Daoy (cell line): ENCODE measurements at places on chromosomes 4 and X. TPM values are rescaled to one million over a fixed set of nuclear protein-coding genes. Genes with fewer than 3 reads are reported as not detected.

- peak; percentile 70 for DNase-seq
Measured at GRCh38 chr4:8353912-8354453, 84.4 kb downstream of the HTRA3 start.

- DNase-seq: no peak
Measured at GRCh38 chrX:1378306-1378759, 13.6 kb downstream of the SLC25A6 start.

DNA sequence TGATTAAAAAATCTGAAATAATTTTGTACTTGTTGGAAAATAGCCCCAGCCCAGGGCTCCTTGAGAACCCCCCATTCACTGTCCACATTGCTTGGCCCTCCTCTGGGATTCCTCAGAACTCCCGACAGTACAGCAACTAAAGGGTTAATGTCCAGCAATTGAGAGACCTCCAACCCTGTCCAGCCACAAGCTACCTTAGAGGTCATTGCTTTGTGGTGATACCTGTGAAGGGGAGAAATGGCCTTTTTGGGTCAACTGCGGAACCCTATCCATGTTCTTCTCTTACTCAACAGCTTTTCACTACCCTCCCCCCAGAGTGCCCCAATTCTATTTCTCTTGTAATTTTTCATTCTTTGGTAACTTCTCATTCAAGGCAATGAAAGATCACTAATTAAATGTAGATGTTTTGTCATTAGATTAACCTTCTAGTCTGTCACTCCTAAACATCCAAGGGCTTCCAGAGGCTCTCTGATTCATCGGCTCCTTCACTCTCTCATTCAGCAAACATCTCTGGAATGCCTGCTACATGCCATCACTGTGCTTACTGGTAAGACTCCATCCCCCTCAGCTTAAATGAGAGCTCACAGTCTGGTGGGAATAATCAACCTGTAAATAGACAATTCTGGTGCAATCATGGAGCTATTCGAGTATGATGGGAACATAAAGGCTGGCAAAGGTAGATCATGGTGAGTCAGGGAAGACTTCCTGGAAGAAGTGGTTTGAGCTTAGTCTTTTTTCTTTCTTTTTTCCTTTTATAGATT is 241.4 kb upstream of the PGRMC2 start:
- DNase-seq: peak; percentile 78

- peak; percentile 50 for DNase-seq
Measured at GRCh38 chr4:5460106-5460801, 248.1 kb downstream of the EVC2 start.

DNA sequence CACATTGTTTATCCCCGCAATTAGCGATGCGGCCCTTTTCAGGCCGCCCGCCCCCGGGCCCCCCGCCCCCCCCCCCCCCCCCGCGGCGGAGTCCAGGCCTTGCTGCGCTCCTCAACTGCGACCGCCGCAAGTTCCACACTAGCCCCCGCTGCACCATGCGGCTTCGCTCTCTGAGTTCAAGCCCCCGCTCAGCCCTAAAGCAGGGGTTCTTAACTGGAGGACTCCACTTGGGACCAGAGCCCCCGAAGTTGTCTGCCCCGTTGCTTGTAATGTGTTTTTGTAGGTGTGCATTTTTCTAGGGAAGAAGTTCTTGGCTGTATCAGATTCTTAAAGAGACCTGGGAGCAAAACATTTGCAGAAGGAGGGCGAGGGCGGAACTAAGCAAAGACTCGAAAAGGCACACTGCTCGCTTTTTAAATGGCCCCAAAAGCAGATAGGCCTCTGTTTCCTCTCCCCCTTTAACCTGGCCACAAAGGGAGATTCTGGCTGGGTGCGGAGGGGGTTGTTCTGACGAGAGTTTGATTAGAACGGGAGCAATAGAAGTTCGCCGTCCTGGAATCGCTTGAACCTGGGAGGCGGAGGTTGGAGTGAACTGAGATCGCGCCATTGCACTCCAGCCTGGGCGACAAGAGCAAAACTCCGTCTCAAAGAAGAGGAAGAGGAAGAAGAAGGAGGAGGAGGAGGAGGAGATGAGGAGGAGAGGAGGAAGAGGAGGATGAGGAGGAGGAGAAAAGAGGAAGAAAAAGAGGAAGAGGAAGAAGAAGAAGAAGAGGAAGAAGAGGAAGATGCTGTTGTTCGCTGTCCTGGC is 2.3 kb upstream of the MSX1 start:
- no peak for DNase-seq

- DNase-seq: no peak
Measured at GRCh38 chrX:153407736-153408135, 3.5 kb upstream of the ZFP92 start.

- peak; percentile 4 for DNase-seq
Measured at GRCh38 chr4:102438396-102439235, 62.5 kb upstream of the NFKB1 start.

GRCh38 chrX:152165033-152165743 is 26.8 kb upstream of the MAGEA10 start:
- DNase-seq: no peak

GRCh38 chr4:144782345-144782744 is 136.4 kb downstream of the HHIP start:
- DNase-seq: peak; percentile 25

DNA sequence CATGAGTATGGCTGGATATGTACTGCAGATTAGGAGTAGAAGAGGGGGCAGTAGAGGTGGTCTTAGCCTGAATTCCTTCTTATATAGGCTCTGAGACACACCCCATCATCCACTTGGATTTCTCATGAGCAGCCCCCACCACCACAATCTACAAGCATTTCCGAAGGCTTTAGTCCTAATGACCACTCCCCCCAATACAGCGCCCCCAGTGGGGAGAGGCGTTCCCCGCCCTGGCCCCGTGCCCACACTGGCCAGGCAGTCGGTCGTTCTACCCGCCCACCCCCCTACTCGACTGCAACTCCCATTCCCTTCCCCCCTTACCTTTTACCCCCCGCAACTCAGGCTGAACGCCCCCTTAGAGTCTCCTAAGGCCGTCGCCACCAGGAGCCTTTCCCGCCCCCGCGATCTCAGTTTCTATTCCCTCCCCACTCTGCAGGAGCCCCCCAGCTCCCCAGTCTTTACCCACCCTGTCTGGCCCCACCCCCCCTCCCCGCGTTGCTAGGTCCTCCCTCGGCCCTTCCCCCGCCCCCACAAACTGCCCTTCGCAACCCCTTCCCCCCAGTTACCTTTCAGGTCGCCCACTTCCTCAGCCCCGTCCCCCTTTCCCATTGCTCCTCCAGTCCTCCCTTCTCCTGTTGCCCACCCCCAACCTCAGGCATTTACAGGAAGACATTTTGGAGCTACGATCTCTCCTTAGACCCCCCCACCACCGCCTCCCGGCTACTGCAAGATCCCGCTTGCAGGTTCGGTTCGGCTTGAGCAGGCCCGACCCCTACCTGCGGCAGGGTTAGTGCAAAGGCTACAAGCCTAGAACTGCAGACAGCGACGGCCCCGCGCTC is 468 bp downstream of the ZMYM3 start:
- DNase-seq: peak; percentile 43

- DNase-seq: no peak
Measured at GRCh38 chr4:18938343-18939099, 917.0 kb upstream of the LCORL start.

DNA sequence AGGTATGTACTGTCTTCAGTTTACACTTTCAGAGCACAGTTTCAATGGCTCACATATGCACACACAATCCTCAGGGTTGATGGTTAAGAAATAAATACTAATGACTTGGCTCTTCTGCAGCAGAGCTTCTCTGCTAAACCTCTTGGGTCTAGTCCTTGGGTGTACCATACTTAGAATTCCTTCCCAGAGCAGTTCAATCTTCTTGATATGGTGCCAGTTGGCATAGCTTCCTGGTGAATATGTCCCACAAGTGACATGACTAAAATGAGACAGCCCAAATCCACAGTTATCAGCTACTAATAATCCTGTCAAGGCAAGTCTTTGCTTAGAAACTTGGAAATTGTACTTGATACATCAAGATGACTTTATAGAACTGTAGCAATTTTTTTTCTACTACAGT is 654.4 kb downstream of the IQCM start:
- no peak for DNase-seq

DNA sequence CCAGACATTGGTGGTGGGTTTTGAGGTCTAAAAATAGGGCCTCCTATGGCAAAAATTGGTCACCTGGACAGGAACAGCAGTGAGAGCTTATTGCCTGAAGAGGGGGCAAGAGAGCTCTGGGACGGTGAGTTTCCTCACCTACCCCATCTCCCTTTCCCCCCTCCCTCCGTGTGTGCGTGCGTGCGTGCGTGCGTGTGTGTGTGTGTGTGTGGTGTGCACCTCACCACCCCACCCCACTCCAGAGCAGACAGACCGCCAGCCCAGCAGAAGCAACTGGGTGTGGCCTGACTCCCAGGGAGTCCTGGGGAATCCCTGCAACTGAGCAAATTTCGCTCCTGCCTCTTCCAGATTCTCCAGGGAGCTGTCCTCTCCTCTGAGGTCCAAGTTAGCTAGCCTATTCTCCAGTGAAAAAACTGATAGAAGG is 44.7 kb downstream of the PRPS1 start:
- DNase-seq: peak; percentile 76

DNA sequence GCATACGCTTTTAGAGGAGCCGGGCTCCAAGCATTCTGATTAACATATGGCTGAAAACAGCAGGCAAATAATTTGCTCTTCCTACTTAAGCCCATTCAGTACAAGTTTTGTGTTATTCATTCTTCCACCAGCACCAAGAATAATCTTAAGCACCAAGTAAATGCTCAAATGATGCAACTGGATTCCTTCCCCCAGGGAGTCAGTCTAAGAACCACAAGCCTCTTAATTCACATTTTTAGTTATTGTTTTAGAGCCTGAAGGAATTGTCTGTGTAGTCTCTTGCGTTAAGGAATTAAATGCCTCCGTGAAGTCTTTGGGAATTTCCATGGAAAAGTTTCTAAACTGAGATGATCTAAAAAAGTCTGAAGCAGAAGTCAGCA is 61.5 kb upstream of the MAGEB2 start:
- no peak for DNase-seq

GRCh38 chrX:14779580-14779979 is 93.3 kb downstream of the FANCB start:
- DNase-seq: no peak

DNA sequence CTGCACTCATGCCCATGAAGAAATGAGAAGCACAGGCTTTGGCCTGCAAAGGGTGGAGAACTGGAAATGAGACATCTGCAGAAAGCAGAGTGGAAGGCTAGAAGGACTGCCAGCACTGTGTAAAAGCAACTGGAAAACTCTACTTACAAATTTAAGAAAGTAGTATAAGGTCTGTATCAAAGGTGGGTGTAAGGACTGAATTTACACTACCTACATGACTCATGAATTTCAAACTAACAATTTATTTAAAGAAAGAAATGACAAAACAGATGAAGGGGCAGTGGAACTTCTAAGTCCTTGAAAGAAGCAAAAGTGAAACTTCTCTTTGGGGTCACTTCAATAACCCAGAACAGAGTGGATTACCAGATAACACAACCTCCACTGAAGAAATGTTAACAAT is 71.2 kb downstream of the SLC10A7 start:
- DNase-seq: no peak

DNA sequence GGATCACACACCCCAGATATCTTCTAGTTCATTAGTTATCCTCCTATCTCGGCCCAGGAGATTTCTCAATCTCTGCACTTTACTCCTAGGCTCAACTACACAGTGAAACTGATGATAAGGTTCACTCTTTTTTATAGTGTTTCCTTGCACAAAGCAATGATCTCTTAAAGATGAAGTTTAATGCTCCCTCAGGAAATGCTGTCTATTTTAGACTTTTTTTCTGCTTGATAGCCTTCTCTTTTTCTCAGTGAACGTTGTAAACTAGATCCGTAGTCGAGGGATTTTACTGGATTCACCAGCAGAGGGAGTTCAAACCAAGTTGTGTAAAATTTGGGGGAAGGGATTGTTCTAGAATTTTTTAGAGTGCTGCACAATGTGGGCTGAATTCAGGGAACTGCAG is 269.6 kb downstream of the GBA3 start:
- peak; percentile 8 for DNase-seq

DNA sequence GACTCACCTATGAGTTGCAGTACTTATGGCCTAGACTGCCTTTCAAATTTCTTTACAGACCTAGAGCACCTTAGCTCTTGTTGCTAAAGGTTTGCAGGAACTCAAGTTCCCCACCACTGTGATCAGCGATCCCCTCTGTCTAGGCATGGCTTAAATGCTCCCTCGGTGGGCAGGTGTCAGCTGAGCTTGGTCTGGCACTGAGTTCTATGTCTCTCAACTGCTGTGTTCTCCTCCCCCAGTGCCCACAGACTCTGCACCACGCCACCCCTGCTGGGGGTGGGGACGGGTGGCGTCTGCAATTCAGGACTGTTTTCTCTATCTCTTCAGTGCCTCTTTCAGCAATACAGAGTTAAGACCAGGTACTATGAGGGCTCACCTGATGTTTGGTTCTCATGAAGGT is 30.5 kb downstream of the TMEM271 start:
- DNase-seq: no peak

GRCh38 chr4:96112631-96113030 is 272.7 kb downstream of the PDHA2 start:
- no peak for DNase-seq

- DNase-seq: no peak
Measured at GRCh38 chr4:104976262-104976661, 170.4 kb upstream of the TET2 start.

GRCh38 chr4:114782415-114783214 is 184.0 kb downstream of the UGT8 start:
- DNase-seq: no peak

- no peak for DNase-seq
Measured at GRCh38 chr4:74583757-74584156, 138.8 kb downstream of the AREG start.

DNA sequence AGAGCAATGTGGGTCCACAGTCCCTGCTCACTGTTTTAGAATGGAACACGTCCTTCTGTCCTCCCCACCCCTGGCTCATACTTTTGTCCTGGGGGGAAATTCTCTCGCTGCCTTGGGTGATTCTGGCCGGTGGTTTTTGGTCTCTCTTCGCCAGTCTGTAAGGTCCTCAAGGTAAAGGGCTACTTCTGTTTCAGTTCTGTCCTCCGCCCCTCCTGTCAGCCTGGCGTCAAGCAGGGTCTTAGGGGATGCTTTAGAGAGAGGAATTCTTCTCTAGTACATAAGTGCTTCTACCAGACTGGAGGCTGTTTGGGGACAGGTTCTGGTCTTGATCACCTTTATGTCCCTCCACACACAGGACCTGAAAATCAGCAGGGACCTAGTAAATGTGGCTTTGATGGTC is 617 bp upstream of the MRFAP1L1 start:
- DNase-seq: no peak

- no peak for DNase-seq
Measured at GRCh38 chr4:88021824-88022223, 14.4 kb downstream of the PKD2 start.

VCX2 gene
- total RNA-seq: not detected in 2 replicates

NEXMIF gene
- 0.21 and 0.23 TPM in 2 replicates for total RNA-seq

OTUD6A gene
- not detected in 2 replicates for total RNA-seq

PDE6B gene
- total RNA-seq: 0.51 and 4.2 TPM in 2 replicates

DGAT2L6 gene
- 0.11 TPM in 1 of 2 replicates, not detected in the other for total RNA-seq

CHM gene
- 13.2 and 13.3 TPM in 2 replicates for total RNA-seq

CFAP99 gene
- total RNA-seq: not detected in 2 replicates

SMIM10L2A gene
- 0.12 and 0.17 TPM in 2 replicates for total RNA-seq

CSAG3 gene
- 0.21 and 2.2 TPM in 2 replicates for total RNA-seq
